Pancreas (tissue), 10 donors: ENCODE measurements at places on chromosomes 1 and 21.

GRCh38 chr1:89465201-89465600 lies 59.4 kb upstream of the LRRC8B start:
- no peaks in the 10 kb centered on the region for H3K27me3 ChIP-seq
- H3K27ac ChIP-seq = no peak overlapping the region
- no peak overlapping the region for H3K4me3 ChIP-seq
- H3K4me1 ChIP-seq = no peaks in the 10 kb centered on the region

- no peaks in the 10 kb centered on the region for H3K36me3 ChIP-seq
- no peaks in the 10 kb centered on the region for H3K27me3 ChIP-seq
- no peak overlapping the region for H3K27ac ChIP-seq
- no peak for DNase-seq
- H3K4me1 ChIP-seq = peaks cover 4% of the 10 kb centered on the region
- no peak overlapping the region for H3K4me3 ChIP-seq
These were observed 26.3 kb downstream of the SERINC2 start for GRCh38 chr1:31439276-31439675.

DNA sequence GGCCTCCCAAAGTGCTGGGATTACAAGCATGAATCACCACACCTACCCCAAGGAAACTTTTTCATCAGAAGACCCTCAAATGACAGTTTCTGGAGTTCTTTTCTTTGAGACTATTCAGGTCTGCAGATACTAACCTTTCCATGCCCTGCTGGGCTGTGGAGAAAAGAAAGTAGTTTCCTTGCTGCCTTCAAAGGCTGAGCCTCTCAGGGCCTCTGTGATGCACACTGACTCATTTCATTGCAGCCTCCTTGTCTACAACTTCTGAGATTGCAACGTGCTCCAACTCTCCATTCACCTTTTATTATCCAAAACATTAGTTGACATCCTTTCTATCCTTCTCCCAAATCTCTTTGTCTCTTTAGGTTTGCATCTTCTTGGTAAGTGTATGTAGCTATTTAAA lies 8.8 kb upstream of the SAMSN1 start:
- no peaks in the 10 kb centered on the region for H3K4me1 ChIP-seq
- H3K27me3 ChIP-seq = no peaks in the 10 kb centered on the region
- DNase-seq = no peak
- no peak overlapping the region for H3K27ac ChIP-seq
- H3K4me3 ChIP-seq = no peak overlapping the region
- no peaks in the 10 kb centered on the region for H3K36me3 ChIP-seq

DNA sequence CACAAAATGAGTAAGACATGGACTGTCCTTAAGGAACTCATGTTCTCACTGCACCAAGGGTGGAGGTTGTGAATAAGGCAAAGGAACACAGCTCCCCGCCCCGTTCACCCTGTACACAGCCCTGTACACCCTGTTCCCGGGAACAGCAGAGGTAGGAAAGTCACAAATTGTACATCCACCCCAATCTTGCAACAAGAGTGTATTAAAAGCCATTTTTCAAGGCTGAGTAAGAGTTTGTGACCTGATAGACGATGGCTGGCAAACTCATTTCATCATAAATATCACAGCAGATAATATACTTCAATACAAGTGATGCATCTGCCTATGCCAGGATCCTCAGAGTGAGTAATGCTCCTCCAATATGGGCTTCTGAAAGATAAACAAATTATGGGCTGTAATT lies 52.5 kb upstream of the CAMK1G start:
- DNase-seq = no peak
- H3K4me3 ChIP-seq = no peak overlapping the region
- no peaks in the 10 kb centered on the region for H3K4me1 ChIP-seq
- H3K27ac ChIP-seq = no peak overlapping the region

DNA sequence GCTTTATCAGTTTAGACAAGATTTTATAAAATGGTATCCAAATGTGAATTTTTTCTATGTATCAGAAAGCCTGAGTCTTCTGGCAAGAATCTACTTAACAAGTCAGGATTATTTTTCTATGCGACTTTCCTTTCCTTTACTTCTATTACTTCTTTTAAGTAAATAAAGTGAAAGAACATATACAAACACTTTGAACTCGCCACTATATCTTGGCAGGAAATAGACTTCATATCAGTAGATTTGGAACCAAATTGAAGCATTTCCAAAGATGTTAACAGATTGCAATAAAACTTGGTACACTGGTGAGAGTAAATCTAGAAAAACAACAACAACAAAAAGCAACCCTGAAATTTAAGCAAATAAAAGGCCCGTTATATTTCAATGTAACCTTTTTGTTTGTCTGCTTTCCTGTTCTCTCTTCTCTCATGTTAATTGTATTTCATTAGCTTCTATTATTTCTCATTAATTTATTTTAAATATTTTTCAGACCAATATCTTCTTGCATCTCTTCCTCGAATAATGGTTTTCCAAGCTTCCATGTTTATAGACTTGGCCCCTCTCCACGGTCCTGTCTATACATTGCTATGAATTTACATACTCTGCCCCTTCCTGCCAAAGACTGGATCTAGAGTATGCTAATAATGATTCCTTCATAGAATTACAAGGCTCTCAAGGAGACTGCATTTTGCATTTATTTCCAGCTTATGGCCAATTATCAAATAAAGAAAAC lies 843.6 kb downstream of the ADGRL2 start:
- DNase-seq = no peak
- H3K27ac ChIP-seq = no peak overlapping the region
- H3K4me3 ChIP-seq = no peak overlapping the region
- no peaks in the 10 kb centered on the region for H3K27me3 ChIP-seq

DNA sequence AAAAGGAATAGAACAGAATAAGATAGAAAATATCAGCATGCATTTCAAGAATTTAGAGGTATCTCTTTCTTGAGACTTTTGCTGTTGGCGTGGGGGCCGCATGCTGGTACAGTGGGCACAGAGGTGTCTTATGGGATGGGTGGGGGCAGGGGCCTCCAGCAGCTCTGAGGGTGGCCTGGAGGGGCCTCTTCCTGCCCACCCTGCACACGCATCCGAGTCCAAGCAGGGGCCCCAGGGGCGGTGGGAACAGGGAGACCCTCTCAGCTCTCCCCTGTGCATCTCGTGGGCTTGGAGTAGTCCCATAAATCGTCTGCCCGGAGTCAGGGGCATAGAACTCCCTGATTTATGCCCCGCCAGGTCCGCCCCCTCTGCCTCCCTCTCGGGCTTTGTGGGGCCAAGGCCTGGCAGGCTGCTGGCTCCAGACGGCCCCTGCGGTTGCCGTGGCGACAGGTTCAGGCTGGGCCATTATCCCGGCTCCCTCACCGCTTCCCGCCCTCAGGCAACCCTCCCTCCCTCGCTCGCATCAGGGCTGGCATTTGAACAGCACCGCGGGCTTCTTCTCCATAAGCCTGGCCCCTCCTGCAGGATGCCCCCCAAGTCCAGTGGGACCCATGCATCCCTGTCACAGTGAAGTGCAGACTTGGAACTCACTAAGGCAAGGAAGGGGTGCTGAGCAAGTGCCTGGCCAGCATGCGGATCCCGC lies 133.2 kb upstream of the ZBTB40 start:
- no peaks in the 10 kb centered on the region for H3K4me1 ChIP-seq
- no peaks in the 10 kb centered on the region for H3K27me3 ChIP-seq
- H3K36me3 ChIP-seq = no peaks in the 10 kb centered on the region
- no peak overlapping the region for H3K4me3 ChIP-seq

- no peaks in the 10 kb centered on the region for H3K4me1 ChIP-seq
- DNase-seq = no peak
- no peaks in the 10 kb centered on the region for H3K27me3 ChIP-seq
- no peak overlapping the region for H3K4me3 ChIP-seq
These were observed 174.5 kb downstream of the PLPPR4 start for GRCh38 chr1:99438656-99439230.

DNA sequence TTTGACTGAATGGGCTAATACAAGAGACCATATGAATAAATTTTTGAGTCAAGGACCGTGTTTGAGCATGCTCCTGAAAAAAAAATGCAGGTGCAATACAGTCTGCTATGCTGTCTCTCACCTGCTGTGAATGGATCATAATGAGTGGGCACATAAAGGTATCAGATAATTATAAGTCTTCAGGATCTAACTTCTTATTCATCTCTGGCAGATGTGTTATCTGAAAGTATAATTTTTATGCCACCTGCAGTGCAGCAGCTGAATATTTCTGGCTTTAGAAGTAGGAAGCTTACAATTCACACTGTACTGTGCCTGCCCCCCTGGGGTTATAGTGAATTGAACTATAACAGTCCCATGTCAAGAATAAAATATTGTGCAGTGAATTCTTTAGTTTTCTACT lies 333.3 kb downstream of the MRPL39 start:
- H3K27ac ChIP-seq = no peak overlapping the region
- H3K4me1 ChIP-seq = no peaks in the 10 kb centered on the region
- no peak overlapping the region for H3K4me3 ChIP-seq
- no peaks in the 10 kb centered on the region for H3K27me3 ChIP-seq

- H3K36me3 ChIP-seq = no peaks in the 10 kb centered on the region
- H3K27me3 ChIP-seq = no peaks in the 10 kb centered on the region
- no peak overlapping the region for H3K4me3 ChIP-seq
- H3K4me1 ChIP-seq = no peaks in the 10 kb centered on the region
- DNase-seq = no peak
- H3K27ac ChIP-seq = no peak overlapping the region
These were observed 845.6 kb downstream of the ADGRL2 start for GRCh38 chr1:82646336-82646735.

- no peak for DNase-seq
- no peak overlapping the region for H3K4me3 ChIP-seq
- no peaks in the 10 kb centered on the region for H3K27me3 ChIP-seq
These were observed 111.1 kb upstream of the ETV3 start for GRCh38 chr1:157249326-157249725.

GRCh38 chr1:192628396-192629057 lies 7.4 kb upstream of the RGS13 start:
- no peak overlapping the region for H3K27ac ChIP-seq
- no peaks in the 10 kb centered on the region for H3K27me3 ChIP-seq
- H3K4me3 ChIP-seq = no peak overlapping the region
- no peaks in the 10 kb centered on the region for H3K36me3 ChIP-seq
- peaks cover 6% of the 10 kb centered on the region for H3K4me1 ChIP-seq

GRCh38 chr1:212700892-212701819 lies 1.5 kb upstream of the BATF3 start:
- peak overlapping the region; percentile 64 for H3K4me3 ChIP-seq
- DNase-seq = peak; percentile 62
- H3K27ac ChIP-seq = no peak overlapping the region
- peaks cover 20% of the 10 kb centered on the region for H3K4me1 ChIP-seq
- H3K27me3 ChIP-seq = no peaks in the 10 kb centered on the region
- no peaks in the 10 kb centered on the region for H3K36me3 ChIP-seq

DNA sequence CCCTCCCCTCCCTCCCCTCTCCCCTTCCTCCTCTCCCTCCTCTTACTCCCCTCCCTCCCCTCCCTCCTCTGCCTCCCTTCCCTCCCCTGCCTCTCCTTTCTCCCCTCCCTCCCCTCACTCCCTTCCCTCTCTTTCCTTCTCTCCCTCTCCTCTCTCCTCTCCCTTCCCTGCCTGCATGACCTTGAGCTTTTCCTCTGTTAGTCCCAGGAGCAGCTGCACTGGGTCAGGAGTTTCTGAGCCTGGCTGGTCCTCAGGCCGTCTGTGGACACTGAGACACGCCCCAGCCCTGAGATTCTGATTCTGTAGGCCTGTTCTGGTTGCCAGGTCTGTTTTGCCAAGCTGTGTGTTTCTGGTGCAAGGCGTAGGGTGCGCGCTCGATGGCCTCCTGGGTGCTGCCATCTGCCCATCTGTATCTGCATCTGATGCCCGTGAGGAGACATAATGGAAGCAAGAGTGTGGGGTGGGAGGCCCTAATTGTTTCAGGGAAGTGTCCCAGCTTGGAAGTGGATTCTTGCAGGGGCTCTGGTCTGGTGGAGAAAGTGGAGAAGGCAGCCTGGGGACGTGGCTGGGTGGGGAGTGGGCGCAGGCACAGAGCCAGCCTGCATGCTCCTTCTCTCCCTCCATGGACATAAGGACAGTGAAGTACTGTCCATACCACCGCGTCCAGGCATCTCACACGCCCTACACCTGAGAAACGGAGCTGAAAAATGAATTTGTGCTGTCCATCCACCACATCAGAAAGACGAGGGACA lies 97.2 kb downstream of the WDR4 start:
- H3K4me3 ChIP-seq = no peak overlapping the region
- H3K4me1 ChIP-seq = no peaks in the 10 kb centered on the region
- H3K36me3 ChIP-seq = no peaks in the 10 kb centered on the region
- no peak overlapping the region for H3K27ac ChIP-seq
- H3K27me3 ChIP-seq = no peaks in the 10 kb centered on the region

DNA sequence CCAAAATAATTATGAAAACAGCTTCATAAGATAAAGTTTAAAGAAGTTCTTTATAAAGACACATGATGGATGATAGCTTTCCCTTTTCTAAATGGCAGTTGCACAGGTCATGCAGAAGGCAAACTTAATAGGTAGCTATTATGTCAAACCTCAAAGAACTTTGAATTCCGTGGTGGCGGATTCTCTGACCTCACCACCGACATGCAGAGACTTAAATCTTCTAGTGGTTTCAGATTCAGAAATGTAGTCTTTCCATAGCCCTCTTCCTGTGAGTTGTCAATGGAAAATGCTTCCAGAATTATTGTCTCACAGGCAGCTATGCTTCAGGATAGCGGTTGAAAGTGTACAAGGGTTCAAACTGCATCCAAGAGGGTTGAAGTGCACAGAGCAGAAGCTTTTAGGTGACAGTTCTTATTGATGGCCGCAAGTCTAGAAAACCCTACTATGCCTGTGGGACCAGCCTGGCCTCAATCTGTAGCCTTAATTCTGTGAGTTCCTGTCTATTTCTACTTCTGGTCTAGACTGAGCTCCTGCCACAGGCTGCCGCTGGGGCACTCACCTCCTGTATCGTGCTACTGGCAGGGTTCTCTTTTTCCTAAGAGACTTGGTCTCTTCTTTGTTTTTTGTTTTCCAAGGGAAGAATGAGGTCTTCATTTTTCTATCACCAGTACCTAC lies 117.0 kb upstream of the ERRFI1 start:
- H3K4me1 ChIP-seq = no peaks in the 10 kb centered on the region
- no peak overlapping the region for H3K4me3 ChIP-seq
- H3K36me3 ChIP-seq = no peaks in the 10 kb centered on the region
- H3K27ac ChIP-seq = no peak overlapping the region
- no peak for DNase-seq
- no peaks in the 10 kb centered on the region for H3K27me3 ChIP-seq

DNA sequence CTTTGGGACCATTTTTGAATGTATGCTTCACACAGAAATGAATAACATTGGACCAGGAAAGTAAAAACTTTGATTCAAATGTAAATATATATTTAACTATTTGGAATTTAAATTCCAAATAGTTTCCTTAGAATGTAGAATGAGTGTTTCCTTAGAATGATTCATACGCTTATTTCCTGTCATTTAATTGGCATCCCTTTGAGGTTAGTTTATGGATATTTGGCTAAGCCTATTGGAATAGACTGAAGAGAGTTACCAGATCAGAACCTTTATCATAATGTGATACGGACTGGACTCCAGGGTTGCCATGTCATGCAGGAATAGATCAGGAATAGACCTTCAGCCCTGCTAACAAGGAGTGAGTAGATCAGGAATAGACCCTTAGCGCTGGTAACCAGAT lies 133.1 kb downstream of the TNNI3K start:
- no peaks in the 10 kb centered on the region for H3K36me3 ChIP-seq
- no peak for DNase-seq
- H3K27me3 ChIP-seq = no peaks in the 10 kb centered on the region
